ENCODE measurements at places on chromosomes 1 and 21.

DNA sequence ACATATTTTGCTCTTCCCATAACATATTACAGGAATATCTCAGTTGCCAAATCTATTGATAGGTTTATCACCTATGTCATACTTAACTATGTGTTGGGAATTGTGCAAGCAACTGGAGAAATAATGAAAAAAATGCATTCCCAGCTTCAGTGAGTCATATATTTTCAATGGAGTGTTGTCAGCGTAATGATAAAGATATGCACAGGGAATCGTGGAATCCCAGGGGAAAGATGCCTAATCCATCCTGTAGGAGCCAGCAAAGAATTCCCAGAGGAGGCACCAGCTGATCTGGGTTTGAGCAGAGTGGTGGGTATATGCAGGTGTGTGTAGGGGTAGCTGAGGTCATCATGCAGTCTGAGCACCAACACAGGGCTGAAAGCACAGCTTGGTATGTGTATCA is 213.3 kb upstream of the DAB1 start:
- H3K27ac ChIP-seq = no peak overlapping the region
- no peaks in the 10 kb centered on the region for H3K4me1 ChIP-seq
- H3K36me3 ChIP-seq = no peaks in the 10 kb centered on the region

DNA sequence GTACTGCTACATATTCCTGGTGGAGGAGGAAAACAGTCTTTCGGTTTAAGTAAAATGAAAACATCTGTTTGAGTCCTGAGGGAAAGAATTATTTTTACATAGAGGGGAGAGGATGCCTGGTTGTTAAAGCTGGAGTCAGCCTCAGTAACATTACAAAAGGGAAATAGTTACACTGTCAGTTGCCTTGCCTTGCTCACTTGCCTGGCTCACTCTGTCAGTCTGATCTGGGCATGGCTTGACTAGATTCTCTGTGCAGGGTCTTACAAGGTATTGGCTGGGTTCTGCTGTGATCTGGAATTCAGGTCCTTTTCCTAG is 8.4 kb upstream of the UBE2U start:
- no peak overlapping the region for H3K27ac ChIP-seq
- H3K36me3 ChIP-seq = no peaks in the 10 kb centered on the region
- no peaks in the 10 kb centered on the region for H3K27me3 ChIP-seq
- H3K4me3 ChIP-seq = no peak overlapping the region
- DNase-seq = no peak

DNA sequence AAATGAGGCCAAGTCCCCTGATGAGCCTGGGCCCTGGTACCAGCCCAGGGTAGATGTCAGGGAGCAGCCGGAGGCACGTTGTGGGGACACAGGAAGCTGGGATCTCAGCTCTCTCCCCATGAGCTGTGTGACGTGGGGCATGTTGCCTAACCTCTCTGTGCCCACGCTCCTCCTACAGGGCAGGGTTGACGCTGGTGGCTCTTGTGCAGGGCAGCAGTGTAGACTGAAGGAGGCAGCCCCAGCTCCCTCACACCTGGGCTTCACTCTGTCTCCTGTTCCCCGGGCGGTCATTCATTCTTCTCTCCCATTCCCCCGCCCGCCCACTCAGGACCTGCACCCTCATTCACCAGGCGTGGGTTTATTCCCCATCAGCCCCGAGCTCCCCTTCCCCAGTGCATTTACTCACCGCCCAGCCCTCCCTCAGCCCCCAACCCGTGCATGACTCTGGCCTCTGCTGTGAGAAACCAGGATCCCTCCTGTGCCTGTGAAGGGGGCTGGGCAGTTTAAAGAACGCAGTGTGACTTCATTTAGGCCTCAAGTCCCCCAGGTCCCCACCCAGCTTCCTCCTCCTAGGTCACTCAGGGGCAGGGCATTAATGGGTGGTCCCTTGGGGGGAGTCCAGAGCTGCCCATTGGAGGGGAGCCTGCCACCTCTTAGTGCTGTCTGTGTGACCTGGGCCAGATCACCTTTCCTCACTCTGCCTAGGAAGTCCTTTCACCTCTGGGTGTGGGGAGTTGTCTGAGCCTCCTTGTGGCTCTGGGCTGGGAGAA is 285.7 kb downstream of the PTPRU start:
- no peak overlapping the region for H3K27ac ChIP-seq
- H3K4me3 ChIP-seq = no peak overlapping the region
- H3K27me3 ChIP-seq = peaks cover 70% of the 10 kb centered on the region
- DNase-seq = no peak

DNA sequence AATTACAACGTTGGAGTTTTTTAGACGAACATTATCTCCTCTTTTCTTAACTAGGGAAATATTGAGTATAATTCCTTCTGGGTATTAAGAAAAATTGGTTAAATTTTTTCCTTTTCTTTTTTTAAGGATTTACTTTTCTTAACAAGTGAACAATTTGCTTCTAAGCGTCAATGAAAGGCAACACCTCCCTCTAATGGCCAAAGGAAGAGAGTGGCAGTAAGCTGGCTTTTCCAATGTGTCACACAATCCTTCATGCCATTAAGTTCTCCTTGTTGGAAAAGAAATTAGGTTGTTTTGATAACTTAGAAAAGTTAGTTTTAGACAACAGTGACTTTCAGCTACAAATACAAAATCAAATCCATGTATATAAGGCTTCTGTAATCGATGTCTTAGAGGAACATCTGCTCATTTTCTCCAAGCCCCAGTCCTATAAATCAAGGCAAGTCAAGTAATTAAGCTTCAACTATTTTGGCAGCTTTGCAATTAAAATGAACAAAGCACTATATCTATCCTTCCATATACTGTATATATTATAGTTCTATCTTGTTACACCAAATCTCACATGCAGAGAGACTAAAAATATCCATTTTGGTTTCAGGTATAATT is 62.8 kb downstream of the EDEM3 start:
- no peaks in the 10 kb centered on the region for H3K36me3 ChIP-seq
- no peak overlapping the region for H3K4me3 ChIP-seq
- peak; percentile 32 for DNase-seq
- no peaks in the 10 kb centered on the region for H3K27me3 ChIP-seq

DNA sequence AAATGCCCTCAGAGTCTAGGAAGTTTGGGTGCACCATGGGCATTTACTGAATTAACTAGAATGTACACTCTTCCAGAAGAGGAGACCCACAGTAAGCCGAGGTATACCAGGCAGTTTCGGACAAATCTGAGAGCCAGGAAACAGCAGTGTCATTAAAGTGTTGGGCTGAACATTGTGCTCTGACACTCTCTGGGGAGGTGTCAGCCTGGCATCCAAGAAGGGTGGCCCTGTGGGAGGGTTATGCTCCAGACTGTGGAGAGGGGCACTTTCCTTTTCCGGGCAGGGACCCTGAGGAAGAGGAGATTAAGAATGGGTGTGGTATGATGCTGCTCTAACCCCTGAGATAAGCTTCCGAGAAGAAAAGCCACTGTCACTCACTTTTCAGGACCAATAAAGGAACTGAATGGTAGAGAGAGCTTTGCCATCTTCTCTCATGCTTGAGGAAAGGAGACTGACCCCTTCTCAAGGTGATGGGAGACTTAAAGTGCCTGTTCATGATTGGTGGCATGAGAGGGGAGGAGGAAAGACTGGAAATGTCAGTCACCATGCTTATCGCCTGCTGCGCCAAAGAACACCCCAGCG is 98.2 kb downstream of the UCK2 start:
- no peaks in the 10 kb centered on the region for H3K36me3 ChIP-seq
- peaks cover 11% of the 10 kb centered on the region for H3K4me1 ChIP-seq
- no peaks in the 10 kb centered on the region for H3K27me3 ChIP-seq
- no peak overlapping the region for H3K27ac ChIP-seq
- no peak for DNase-seq
- H3K4me3 ChIP-seq = no peak overlapping the region

DNA sequence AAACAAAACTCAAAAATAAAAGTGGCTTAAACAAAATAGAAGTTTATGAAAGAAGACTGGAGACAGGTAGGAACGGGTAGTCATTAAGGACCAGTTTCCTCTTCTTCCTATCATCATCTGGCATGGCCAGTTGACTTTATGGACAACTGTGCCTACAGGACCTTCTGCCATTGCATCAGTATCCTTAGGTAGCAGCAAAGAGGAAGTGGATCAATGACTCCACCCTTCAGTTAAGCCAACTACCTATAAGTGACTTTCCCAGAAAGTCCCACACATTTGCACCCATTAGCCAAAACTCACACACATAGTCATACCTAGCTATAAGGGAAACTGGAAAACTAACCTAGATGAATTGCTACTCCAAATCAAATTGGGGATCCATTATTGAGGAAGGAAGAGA is 51.7 kb downstream of the RASAL2 start:
- H3K4me3 ChIP-seq = no peak overlapping the region
- no peak overlapping the region for H3K27ac ChIP-seq
- H3K4me1 ChIP-seq = peaks cover 5% of the 10 kb centered on the region
- H3K36me3 ChIP-seq = no peaks in the 10 kb centered on the region
- DNase-seq = no peak

GRCh38 chr1:26181586-26182382 is 4.5 kb downstream of the CNKSR1 start:
- H3K27ac ChIP-seq = no peak overlapping the region
- H3K27me3 ChIP-seq = no peaks in the 10 kb centered on the region
- no peaks in the 10 kb centered on the region for H3K36me3 ChIP-seq
- H3K4me3 ChIP-seq = no peak overlapping the region
- DNase-seq = no peak

- H3K4me1 ChIP-seq = peaks cover 5% of the 10 kb centered on the region
- no peak overlapping the region for H3K27ac ChIP-seq
- no peak for DNase-seq
- no peak overlapping the region for H3K4me3 ChIP-seq
These were observed 25.0 kb downstream of the NCF2 start for GRCh38 chr1:183565261-183565660.

DNA sequence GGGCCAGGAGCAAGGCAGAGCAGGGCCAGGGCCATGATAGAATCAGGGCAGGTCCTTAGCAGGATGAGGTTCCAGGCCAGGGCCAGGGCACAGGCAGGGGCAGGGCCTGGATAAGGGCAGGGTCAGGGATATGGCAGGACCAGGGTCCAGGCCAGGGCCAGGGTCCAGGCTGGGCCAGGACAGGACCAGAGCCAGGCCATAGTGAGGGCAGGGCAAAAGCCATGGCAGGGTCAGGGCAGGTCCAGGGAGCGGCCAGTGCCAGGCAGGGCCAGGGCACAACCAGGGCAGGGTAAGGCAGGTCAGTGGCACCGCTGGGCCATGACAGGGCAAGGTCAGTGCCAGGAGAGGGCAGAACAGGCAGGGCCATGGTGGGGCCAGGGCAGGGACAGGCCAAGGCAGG is 152.2 kb downstream of the LIPI start:
- H3K36me3 ChIP-seq = no peaks in the 10 kb centered on the region
- no peak overlapping the region for H3K27ac ChIP-seq
- H3K27me3 ChIP-seq = no peaks in the 10 kb centered on the region

DNA sequence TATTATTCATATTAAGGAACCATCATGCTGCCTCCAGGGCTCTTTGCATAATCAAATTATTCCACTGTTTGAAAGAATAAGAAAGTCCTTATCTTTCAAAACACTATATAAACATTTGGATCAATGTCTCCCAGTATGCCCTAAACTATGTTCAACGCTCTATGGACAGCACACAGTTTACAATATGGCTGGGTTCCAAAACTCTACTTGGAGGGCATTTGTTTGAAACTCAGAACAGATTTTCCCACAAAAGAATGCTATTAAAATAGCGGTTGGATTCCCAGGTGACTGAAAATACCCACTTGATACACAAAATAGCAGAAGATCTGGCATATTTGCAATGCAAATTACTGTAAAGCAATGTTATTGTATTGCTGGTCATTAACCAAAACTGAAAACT is 3.2 kb downstream of the HAO2 start:
- H3K27me3 ChIP-seq = no peaks in the 10 kb centered on the region
- no peak for DNase-seq
- H3K27ac ChIP-seq = no peak overlapping the region
- H3K4me3 ChIP-seq = no peak overlapping the region
- H3K4me1 ChIP-seq = peaks cover 9% of the 10 kb centered on the region
- H3K36me3 ChIP-seq = no peaks in the 10 kb centered on the region

GRCh38 chr1:118485757-118486156 is 300.7 kb upstream of the SPAG17 start:
- H3K4me3 ChIP-seq = no peak overlapping the region
- no peaks in the 10 kb centered on the region for H3K4me1 ChIP-seq
- H3K27ac ChIP-seq = no peak overlapping the region
- H3K27me3 ChIP-seq = no peaks in the 10 kb centered on the region

DNA sequence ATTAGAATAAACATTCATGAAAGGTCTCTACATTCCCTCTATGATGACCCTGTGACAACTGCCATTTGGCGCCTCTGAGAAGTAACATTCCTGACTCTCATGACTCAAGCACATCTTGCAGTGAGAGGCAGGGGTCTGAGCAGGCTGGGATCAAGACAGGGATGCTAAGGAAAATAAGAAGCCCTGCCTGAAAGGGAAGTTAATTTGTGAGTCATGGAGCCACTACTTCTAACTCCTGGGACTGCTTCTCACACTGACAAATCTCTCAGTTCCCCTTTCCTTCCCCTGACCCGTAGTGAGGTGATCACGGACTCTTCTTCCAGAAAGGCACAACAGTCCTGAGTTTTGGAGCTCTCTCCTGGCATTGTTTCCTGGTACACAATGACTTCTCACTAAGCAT is 231.9 kb downstream of the TNR start:
- H3K27me3 ChIP-seq = no peaks in the 10 kb centered on the region
- no peaks in the 10 kb centered on the region for H3K36me3 ChIP-seq
- H3K4me1 ChIP-seq = no peaks in the 10 kb centered on the region
- no peak for DNase-seq

GRCh38 chr1:185834371-185834905 is 100.2 kb downstream of the HMCN1 start:
- no peaks in the 10 kb centered on the region for H3K27me3 ChIP-seq
- no peak for DNase-seq
- H3K36me3 ChIP-seq = no peaks in the 10 kb centered on the region
- H3K4me3 ChIP-seq = no peak overlapping the region
- H3K4me1 ChIP-seq = no peaks in the 10 kb centered on the region
- no peak overlapping the region for H3K27ac ChIP-seq

DNA sequence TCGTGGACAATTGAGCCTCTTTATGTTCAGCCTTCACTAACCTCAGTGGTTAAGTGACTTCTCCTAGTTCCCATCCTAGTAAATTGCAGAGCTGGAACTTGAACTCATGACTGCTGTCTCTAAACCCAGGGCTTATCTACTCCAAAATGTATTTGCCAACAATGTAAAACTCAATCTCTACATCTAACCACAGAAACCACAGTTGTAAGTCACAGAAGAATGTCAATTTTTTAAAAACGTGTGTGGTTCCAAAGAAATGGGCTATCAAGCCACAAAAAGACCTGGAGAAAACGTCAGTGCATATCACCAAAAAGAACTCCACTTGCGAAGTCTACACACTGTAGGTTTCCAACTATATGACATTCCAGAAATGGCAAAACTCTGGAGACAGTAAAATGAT is 172.6 kb upstream of the HMCN1 start:
- peak overlapping the region; percentile 68 for H3K27ac ChIP-seq
- no peaks in the 10 kb centered on the region for H3K27me3 ChIP-seq
- peak; percentile 25 for DNase-seq

GRCh38 chr1:36486439-36487335 is 4.0 kb upstream of the CSF3R start:
- no peaks in the 10 kb centered on the region for H3K4me1 ChIP-seq
- no peak for DNase-seq
- no peak overlapping the region for H3K4me3 ChIP-seq

Data from MM.1S (cell line).